ENCODE measurements at places on chromosomes 11 and 22.

DNA sequence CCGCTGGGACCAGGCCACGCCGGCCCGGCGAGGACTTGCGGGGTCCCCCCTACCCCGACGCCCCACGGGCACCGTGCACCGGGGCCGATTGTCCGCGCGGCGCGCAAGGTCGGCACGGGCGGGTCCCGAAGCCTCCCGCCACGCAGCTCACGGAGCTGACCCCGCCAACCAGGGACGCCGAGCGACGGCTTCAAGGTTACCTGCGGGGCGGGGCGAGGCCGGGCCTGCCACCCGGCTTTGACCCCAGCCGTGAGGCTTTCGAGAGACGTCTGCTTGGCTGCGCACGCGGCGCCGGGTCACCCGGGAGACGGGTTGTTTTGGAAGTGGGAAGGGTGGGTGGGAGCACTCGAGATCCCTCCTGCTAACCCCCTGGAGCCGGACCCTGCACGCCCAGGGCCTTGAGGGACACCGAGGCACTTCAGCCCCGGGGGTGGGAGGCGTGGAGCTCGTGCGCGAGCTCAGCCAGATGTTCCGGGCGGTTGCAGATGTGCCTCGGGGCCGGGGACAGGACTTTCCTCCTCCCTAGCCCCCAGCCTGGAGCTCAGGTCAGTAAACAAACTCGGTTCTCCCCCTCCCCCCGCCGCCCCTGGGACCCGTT, 3.2 kb upstream of the WNT11 start:
- no peak for DNase-seq

DNA sequence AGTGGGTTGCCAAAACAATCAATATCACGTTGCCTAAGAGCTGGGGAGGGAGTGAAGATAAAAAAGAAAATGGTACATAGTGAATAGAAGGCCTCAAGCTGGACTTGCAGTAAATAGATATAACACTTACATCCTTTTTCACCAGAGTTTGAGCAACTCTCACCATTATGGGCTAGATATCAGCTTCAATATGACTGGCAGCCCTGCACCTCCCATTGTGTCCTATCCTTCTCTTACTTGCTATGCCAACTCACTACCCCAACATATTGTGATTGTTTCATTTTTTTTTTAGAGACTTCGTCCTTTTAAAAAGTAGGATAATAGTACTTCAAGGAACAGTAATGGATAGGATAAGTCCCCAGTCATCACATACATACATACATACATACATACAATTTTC, 7.4 kb downstream of the HBG1 start:
- DNase-seq, result no peak

- DNase-seq, result no peak
Observed at GRCh38 chr11:122421702-122422101, 233.8 kb upstream of the UBASH3B start.

DNA sequence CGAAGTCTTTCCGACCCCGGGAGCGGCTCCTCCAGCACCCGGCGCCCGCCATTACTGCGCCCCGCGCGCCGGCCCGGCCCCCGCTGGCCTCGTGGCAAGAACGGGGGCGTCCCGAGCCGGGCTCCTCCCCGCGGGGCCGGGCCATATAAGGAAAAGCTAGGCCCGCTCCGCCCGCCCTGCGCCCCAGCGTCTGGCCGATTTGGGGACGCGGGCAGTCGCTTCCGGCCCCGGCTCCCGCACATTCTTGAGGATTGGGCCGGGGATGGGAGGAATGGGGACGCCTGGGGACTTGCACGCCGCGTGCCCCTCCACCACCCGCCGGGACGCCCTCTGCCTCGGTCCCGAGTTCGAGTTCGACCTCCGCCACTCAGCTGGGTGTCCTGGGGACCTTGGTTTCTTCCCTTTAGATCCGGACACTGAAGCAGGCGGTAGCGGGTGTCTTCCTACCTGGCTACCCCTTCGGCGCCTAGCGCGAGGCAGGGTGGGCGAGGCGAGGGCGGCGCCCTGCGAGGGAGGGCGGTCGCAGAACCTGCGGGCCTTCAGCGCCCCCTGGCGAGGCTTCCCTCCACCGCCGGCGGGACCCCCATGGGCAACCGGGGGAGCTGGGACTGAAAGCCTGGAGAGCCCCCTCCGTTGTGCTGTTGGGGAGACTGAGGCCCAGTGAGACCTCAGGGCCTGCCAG, 3.8 kb downstream of the SMTN start:
- DNase-seq, result peak; percentile 93

- DNase-seq, result no peak
Observed at GRCh38 chr11:120789391-120789790, 234.5 kb upstream of the TBCEL start.

- DNase-seq, result no peak
Observed at GRCh38 chr11:108685419-108686130, 20.7 kb downstream of the DDX10 start.

- DNase-seq, result no peak
Observed at GRCh38 chr11:47765086-47765485, 2.1 kb downstream of the FNBP4 start.

DNA sequence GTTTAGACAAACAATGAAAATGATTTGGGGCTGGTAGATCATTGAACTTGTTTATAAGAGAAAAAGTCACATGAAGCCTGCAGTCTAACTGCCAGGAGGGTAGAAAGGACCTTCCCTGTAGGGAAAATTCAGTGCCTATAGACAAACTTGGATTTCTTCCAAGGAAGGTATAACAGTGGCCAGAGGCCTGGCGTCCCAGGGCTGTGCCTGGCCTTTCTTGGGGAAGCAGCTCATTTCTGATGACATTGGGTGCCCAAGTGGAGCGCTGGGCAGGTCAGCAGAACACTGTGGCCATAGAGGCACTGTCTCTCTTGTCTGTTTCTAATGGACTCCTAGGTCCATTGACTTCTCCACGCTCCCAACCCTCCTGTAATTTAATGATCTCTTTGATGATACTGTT, 6.6 kb upstream of the FXYD6 start:
- no peak for DNase-seq

- no peak for DNase-seq
Observed at GRCh38 chr11:113578715-113579250, 103.6 kb upstream of the DRD2 start.

DNA sequence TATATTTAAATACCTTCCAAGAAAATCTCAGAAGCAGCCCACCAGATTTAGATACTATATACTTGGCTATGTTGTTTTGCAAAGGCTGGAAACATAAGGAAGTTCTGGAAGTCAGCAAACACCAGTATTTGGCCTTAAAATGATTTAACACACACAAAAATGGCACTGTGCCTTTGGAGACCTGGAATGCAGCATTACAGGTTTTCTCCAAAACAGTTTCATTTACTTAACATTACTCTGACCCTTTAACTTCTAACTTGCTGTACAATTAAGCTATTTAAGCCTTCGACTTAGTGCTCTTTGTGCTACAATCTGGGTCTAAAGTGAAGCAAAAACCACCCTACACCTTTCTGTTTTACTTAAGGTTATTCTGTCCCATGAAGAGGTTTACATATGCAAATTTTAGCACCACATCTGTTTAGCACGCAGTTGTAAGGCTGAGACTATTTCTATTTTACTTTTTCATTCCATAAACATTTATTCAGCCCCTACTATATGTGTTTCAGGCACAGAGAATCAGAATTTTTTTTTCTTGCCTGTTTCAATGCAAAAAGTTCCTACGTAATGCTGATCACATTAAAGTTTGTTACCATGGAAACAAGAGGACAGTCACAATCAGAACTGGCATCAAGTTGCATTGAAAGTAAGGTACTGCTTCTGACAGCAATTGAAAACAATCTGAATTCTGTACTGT, 70.3 kb downstream of the MAML2 start:
- DNase-seq, result no peak

DNA sequence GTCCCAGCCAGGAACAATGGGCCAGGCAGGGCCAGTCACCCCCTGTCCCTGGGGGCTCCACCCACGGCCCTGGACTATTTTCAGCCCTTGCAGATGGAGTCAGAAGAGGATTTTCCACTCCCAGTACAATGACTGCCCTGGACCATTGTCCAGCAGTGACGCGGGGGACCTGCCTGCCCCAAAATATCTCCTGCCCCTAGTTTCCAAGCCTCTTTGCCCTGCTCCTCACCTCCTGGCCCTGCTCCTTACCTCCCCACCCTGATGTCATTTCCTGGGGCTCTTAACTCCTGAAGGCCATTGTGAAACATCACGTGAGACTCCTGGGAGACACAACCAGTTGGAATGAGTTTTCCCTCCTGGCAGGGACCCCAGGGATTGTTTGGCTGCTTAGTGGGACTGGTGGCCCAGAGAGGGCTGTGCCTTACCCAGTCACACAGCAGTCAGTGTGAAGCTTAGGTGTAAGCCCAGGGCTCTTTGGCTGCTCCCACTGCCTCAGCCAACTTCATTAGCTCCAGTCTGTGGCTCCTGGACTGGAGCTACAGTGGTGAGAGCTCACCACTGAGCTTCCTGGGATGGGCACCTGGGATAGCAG, 22.2 kb downstream of the P2RY2 start:
- no peak for DNase-seq

- DNase-seq, result no peak
Observed at GRCh38 chr11:72687326-72687725, 13.1 kb upstream of the PDE2A start.

- no peak for DNase-seq
Observed at GRCh38 chr11:78289552-78290292, 101.0 kb downstream of the USP35 start.

GRCh38 chr11:120210626-120211521, at the start of gene OAF:
TSS of gene OAF (plus strand) at chr11:120211032. CDS start at chr11:120211280, 248 bp downstream.
- peak; percentile 77 for DNase-seq

DNA sequence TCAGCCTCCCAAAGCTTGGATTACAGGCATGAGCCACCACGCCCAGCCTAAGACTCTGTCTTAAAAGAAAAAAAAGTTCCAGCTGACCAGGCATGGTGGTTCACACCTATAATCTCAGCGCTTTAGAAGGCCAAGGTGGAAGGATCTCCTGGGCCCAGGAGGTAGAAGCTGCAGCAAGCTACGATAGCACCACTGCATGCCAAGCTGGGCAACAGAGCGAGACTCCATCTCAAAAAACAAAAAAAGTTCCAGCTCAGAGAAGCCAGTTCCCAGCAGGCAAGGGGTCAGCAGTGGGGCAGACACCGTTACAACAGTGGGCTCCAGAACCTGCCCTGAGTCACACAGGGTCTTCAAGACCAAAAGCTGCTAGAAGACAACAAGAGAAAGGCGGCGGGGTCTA, 3.3 kb downstream of the TMEM184B start:
- no peak for DNase-seq

DNA sequence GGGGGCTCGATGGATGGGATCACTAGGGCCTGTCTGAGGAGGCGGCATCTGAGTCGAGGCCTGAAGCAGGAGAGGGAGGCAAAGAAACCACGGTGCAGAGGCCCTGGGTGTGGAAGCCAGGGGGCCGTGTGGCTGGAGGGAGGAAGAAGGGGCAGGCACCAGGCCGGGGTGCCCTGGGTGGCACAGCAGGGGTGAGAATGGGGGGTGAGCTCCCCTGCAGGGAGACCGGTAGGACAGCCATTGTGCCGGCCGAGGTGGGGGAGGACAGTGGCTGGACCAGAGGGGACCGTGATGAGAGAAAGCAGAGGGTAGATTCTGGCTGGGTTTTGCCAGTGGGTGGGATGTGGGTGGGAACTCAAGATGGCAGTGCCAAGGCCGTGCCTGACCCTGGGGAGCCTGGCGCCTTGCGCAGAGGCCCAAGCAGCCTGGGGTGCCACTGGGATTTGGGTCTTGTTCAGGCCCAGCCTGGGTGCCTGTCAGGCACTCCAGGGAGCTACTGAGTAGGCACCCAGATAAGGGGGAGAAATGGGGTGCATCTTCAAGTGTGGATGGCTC, 18.7 kb downstream of the PHLDA2 start:
- DNase-seq, result no peak

GRCh38 chr11:133065847-133066485, 466.3 kb downstream of the OPCML start:
- no peak for DNase-seq

DNA sequence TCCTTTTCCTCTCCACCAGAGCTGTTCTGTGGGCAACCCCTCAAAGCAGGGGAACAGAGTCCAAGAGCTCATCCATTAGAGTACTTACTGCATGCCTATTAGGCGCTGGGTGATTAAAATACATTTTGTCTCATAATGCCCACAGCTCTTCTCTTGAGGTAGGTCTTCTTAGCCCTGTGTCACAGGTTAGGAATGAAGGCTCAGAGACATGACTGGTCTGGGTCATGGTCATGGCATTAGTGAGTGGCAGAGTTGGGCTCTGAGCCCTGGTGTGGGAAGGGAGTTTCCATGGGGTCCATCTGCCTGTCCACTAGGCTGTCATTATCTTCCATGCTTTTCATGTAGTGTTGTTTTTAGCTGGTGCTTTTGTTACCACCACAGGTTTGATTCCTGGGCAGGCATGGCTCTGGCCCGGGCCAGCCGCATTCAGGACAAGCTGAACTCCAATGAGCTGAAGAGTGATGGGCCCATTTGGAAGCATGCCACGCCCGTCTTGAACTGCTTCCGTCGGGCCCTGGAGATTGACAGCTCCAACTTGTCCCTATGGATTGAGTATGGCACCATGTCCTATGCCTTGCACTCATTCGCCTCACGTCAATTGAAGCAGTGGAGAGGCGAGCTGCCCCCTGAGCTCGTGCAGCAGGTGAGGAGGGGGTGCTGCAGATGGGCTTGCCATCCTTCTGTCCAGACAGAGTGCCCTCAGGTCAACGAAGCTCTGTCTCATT, 76.1 kb downstream of the CABIN1 start:
- DNase-seq, result no peak

GRCh38 chr22:49767355-49768062, 60.2 kb downstream of the BRD1 start:
- peak; percentile 65 for DNase-seq

- DNase-seq, result no peak
Observed at GRCh38 chr11:97908354-97908753, 1112.4 kb upstream of the CNTN5 start.

GRCh38 chr11:100929377-100929776, 200.2 kb downstream of the PGR start:
- no peak for DNase-seq

DNA sequence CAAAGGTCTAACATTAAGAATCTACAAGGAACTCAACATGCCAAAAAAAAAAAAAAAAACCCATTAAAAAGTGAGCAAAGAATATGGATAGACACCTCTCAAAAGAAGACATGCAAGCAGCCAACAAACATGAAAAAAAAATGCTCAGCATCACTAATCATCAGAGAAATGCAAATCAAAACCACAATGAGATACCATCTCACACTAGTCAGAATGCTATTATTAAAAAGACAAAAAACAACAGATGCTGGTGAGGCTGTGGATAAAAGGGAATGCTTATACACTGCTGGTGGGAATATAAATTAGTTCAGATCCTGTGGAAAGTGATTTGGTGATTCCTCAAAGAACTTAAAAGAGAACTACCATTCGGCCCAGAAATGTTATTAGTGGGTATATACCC, 257.7 kb upstream of the PLET1 start:
- no peak for DNase-seq

GRCh38 chr11:102407901-102408300, 44.7 kb downstream of the TMEM123 start:
- no peak for DNase-seq

DNA sequence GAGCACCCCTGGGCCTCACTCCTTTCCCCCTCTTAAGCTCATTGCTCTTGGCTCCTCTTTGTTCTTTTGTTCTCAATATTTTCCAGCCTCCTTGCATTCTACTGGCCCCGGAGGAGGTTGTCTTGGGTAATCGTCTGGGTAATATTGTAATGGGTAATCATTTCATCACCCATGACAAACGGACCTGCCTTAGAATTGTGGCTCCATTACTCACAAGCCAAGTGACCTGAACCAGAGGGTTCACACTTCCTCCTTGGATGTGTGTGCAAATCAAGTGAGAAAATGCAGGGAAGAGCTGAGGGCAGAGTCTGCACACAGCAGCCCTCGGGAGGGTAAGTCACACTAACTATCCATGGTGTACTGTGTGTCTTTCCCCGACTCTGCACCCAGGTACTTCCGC, 305.0 kb downstream of the BUD13 start:
- DNase-seq, result no peak

Measured in urothelium cell line (cell line).